ENCODE measurements at places on chromosomes 1 and 21.

DNA sequence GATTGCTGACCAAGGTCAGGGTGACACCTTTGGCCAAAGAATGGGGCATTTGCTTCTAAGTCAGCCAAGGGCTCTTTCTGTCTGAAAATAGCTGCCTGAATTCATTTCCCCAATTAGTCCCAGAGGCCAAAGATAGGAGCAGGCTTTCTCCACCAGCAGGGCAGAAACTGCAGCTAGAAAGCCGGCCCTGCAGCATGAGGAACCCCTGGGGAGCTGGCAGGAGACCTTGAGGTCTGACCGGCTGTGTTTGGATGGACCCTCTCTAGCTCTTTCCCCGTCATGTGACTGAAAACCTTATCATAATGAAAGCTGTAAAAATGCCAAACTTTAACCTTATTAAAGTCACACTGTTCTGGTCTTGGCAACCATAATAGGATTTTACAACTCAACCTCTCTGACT, 93.4 kb downstream of the CD58 start:
- DNase-seq: no peak

- no peak for DNase-seq
Measured at GRCh38 chr1:41538741-41539417, 54.4 kb upstream of the EDN2 start.

DNA sequence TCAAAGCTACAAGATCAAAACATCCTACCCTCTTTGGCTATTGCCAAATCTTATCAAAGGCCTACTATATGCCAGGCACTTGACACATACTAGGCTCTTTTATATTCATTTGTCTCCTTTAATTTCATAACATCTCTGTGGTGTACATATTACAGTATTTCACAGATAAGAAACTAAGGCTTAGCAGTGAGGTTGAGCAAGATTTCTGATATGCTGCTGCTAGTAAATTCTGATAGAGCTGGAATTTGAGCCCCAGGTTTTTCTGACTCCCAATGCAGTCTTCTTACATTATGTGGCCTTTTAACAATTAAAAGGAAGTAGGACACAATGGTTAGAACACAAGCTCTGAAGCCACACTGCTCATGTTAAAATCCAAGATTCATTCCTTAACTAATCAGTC, 16.8 kb downstream of the CCDC185 start:
- DNase-seq: no peak

DNA sequence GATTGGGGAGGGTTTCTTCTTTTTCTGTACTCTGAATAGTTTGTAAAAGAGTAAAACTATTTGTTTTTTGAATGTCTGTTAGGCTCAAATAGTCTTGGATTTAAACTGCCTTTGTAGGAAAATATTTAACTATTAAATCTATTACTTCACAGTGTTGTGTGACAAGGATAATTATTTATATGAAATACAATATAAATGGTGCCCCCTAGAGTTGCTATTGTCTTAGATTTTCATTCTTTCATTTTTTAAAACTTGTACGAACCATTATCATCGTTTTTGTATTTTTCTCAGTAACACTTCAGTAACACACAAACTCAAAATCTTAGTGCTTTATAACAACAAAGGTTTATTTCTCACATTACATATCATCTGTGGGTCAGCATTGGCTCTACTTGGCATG, 37.4 kb downstream of the C1orf185 start:
- no peak for DNase-seq

DNA sequence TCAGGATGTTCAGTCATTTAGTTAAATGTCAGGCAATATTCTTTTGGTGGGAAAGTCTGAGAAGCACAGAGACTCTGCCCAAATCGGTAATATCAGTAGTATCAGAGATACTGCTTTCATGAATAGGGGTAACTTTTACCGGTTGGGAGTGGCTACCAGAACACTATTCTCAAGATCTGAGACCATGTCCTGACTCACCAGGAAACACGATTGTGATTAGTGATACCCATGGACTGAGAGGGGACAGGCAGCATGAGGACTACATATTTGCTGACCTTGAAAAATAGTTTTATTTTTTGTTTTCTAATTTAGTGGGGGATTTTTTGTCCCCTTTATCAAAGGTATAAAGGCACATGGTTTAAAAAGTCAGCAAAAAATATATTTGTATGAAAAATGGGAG, 76.0 kb upstream of the NEK2 start:
- no peak for DNase-seq

DNA sequence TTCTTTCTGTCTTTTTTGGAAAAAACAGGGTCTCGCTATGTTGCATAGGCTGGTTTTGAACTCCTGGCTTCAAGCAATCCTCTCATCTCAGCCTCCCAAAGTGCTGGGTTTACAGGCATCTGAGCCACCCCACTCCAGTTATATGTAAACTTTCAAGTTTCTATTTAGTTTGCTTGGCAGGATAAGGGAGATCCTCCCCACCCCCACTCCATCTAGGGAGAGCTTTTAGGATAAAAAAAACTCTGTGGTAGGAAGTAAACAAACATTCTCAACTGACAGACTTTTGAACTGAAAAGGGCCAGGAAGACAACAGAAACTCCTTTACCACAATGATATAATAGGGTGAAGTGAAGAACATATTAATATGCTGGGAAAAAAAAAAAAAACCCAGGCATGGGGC, 41.0 kb upstream of the ZNF326 start:
- no peak for DNase-seq

DNA sequence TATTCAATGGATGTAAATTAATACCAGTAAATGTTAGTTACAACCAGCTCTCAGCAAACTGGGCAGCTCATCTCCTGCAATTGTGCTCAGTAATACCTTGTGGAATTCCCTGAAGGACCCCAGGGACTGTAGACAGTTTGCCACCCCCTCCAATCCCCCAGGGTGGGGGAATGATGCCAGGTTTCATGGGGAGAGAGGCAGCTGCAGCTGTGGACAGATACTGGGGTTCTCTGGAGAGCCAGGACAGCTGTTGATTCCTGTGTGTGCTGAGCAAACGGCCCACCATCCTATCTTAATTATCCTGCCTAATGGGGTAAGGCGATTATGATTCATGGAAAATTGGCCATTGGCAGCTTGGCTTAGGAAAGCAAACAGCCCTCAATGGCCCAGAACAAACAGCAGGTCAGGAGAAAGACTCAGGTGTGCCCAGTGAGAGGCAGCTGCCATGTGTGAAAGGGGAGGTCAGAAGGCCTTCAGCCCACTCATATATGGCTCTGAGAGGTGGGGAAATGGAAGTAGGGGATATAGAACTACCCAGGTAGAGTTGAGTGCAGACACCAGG, 148.9 kb upstream of the CTTNBP2NL start:
- peak; percentile 28 for DNase-seq

DNA sequence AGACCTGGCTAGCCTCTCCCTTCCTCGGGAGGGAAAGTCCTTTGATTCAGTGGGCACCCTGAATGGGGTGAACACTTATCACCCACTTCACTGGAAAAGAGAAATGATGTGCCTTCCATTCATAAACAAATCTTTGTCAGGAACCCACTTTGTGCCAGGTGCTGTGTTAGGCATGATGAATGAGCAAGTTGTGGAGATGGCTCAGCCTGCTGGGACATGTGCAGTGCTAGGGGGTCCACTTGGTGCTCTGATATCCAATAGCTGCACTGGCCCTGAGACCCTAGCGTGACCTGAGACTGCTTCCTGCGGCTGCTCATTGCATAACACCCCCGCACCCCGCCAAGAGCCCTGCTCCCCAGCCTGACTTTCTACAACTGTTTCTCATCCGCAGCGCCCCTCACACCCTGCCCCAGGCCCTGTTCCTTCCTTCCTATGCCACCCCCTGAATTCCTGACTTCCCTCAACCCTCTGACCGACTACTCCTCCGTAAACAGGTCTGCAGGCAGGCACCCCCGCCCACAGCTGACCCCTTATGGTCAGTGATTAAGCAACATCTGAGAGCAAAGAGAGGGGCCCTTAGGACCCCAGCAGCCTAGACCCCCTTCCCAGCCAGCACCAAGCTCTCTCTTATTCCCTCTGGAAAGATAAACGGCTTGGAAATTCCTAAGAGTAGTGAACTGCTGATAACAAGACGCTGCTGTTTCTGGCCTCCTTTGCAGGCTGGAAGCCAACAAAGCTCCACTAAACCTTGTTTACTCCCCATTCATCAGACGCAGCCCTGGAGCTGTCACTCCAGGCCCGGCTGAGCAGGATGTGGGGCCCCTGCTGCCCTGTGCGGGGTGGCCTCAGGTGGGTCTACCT, 12.9 kb downstream of the CSRP1 start:
- no peak for DNase-seq

DNA sequence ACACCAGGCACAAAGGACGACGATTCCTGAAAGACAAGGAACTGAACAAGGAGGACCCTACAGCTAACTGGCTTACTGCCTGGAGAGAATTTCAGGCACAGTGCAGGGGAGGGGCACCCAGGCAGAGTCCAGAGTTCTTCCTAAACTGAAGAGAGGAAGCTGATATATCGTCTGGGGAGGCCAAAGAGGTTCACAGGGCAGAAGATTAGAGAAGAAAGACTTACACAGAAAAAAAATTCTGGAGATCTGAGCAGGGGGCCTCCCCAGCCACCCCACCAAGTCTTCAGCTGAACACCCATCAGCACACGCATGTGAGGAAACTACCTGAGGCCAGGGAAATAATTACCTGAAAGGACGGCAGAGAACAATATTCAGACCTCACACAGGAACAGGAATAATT, 24.6 kb downstream of the SORT1 start:
- no peak for DNase-seq

DNA sequence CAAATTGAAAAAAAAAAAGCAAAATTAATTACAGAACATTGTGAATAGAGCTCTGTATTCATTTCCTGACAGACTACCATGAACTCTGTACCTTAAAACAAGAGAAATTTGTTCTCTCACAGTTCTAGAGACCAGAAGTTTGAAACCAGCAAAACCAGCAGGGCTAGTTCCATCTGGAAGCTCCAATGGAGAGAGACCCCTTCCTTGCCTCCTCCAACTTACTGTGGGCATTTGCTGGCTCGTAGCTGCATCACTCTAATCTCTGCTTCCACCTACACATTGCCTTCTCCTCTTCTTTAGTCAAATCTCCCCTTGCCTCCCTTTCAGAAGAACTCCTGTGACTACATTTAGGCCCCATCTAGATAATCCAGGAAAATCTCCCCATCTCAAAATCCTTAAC, 56.5 kb downstream of the SYDE2 start:
- no peak for DNase-seq

DNA sequence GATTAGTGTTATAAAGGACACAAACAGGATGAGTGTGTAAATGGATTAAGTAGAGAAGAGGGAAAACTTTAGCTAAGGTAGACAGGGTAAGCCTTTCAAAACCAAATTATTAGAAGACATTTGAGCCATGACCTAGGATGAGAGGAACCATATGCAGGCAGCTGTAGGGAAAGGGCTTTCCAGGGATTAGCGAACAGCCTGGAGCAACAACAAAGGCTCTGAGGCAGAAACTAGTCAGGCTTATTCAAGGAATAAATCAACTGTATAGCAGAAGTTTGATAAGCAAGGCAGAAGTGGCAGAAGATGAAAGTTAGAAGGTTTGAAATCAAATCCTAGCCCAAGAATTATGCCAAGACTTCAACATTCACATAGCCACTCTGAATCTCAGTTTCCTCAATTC, 21.3 kb downstream of the AIDA start:
- DNase-seq: no peak

DNA sequence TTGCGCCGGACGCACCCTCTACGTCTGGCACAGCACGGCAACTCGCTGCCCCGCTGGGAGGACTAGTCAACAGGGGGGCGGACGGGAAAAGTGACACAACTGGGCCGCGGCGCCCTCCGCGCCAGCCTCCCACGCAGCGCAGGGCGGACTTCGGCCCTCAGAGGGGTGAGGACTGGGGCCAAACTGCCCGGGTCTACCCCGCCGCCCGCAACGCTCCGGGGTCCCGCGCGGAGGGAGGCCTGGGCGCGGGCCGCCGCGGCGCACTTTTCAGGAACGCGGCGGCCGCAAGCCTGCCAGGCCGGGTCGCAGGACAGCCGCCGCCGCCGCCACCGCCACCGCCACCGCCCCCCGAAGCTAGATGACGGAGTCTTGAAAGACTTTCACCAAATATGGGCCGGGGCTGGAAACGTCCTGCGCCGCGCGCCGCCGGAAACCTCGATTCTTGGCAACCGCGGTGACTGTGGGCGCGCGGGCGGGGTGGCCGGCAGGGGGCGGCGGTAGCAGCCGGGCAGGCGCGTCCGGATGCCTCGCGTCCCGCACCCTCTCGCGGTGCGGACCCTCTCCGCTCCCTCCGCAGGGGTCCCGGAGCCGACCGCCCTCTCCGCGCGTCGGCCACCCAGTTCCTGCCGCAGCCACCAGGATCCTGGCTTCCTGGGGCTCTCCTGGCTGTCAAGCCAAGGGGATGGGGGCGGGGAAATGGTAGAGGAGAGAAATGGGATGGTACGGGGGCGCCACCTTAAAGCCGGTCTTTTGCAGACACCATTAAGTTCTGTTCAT, 3.7 kb upstream of the CCN1 start:
- DNase-seq: peak; percentile 40
